Activated CD4-positive, alpha-beta T cell treated with anti-CD3 and anti-CD28 coated beads for 1 hour (primary cell): ENCODE measurements at places on chromosomes 4 and X.

DNA sequence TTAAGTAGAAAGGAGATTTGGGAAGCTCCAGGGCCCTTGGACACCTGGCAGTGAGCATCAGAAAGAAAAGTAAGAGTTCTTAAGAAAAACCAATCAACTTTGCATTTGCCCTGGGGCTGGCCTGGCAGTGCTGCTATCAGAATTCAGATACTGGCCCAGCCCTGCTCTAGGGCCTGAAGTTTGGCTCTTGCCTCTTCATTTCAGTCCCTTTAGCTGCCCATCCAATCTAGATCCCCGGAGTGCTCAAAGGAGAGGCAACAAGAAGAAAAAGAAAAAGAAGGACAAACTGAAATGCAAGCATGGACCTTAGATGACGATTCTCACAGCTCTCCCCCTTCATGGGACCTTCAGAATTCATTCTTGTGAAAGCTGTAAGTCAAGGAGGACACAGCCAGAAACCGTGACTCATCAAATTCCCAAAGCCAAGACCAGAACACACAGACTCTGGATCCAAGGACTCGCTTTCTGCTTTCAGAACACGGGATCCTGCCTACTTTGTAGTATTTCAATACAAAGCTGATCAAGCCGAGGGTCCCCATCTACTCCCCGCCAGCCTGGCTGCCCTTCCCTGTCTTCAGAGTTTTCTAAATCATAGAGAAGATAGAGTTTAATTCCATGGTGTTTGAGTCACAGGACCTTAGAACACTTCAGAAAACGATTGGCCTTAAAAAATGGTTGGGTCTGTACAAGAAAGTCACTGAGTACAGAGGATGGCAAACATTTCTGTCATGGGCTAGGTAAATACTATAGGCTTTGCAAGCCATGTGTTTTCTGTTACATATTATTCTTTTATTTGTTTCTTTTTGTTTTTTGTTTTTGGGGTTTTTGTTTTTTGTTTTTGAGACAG lies 103.7 kb downstream of the RBM47 start:
- no peak for DNase-seq

DNA sequence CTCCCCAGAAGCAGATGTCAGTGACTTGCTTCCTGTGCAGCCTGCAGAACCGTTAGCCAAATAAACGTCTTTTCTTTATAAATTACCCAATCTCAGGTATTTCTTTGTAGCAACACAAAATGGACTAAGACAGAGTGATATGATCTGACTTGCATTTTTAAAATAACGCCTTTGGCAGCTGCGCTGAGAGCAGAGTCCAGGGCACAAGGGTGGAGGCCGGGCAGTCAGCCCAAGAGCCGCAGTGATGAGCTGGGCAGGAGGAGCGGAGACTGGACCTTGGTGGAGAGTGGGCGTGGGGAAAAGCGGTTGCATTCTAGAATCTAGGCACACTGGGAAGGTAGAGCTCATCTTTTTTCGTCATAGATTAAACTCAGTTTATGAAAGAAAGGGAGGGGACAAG lies 56.5 kb upstream of the ACSL1 start:
- DNase-seq = no peak

DNA sequence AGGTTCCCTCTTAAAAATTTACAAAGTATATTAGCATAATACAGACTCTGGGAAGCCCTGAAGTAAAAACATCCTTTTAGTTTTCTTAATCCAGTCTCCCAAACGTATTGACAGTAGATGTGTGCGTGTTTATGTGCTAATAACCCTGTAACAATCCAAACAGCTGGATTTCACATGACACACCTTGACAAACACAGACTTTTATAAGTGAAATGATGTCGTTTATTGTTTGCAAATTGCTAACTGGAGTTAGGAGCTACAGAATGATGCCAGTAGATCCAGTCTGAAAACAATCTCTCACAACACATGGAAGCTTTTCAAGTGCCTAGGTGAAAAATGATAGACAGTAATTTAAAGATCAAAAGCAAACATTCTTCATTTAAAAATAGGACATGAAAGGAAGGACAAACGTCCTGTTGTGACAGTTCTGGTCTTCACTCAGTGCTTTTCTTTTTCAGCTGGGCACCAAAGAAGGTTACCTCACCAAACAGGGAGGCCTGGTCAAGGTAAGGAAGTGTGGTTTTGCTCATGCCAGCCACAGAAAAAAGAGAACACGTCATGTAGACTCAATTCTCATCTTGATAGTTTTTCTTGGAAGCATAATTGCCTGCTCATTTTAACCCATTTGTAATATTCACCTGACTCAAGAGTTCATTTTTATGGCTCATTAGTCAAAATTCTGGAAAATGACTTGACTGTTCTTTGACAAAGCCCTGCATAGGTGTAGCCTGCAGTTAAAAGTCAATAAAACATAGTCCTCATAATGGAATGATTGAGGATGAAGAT lies 32.9 kb downstream of the LAMTOR3 start:
- no peak for DNase-seq

GRCh38 chr4:147761218-147761883 lies 29.5 kb downstream of the ARHGAP10 start:
- DNase-seq = no peak

- DNase-seq = no peak
Measured at GRCh38 chr4:152101556-152102435, 341.0 kb upstream of the GATB start.

- no peak for DNase-seq
Measured at GRCh38 chr4:137082061-137082460, 450.2 kb downstream of the PCDH18 start.

DNA sequence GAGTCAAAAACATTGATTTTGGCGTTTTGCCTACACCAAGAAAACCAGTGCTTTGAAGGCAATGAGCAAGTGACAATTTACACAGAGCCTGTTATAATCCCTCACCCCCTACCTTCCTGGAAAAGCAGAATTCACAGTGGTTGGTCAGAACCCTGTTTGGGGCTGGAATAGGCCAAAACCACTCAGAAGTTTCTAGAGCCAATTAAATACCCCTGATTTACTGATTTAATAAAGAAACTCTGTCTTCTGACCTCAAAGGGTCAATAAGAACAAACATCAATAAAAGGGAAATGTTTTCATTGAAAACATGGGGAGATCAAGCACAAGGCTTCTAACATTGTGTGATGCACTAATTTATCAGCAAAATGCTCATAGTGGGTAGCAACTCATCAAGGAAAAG lies 116.3 kb downstream of the UNC5C start:
- DNase-seq = no peak

DNA sequence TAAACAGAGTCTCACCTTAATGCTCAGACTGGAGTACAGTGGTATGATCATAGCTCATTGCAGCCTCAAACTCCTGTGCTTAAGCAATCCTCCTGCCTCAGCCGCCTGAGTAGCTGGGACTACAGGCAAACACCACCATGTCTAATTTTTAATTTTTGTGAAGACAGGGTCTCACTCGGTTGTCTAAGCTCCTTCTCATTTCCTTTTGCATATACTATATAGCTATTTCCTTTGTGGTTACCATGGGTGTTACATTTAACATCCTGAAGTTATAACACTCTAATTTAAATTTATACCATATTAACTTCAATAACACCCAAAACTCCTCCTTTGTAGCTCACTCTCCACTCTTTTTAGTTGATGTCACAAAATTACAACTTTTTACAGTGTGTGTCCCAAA lies 114.3 kb downstream of the DCK start:
- DNase-seq = no peak

DNA sequence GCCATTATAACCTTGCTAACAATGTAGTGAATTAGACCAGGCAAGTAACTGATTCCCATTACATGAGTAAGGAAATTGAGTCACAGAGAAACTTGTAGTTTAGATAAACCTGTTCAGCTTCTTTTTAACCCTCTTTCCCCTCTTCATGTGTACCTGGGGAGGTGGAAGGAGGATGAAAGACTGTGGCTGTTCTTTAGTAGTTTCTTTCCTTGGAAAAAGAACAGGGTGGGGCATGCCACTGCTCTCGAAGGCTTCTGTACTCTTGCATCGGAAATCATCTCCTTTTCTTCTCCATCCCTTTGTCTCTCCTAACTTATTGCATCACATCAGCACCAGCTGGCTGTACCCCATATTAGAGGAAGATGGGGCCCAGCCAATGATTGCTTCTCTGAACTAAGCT lies 171.4 kb downstream of the PPARGC1A start:
- DNase-seq = no peak

GRCh38 chr4:185263419-185263818 lies 54.0 kb downstream of the SNX25 start:
- no peak for DNase-seq

GRCh38 chrX:4935846-4936245 lies 1222.4 kb upstream of the PRKX start:
- DNase-seq = no peak

- no peak for DNase-seq
Measured at GRCh38 chrX:73412930-73413329, 33.9 kb upstream of the CDX4 start.

DNA sequence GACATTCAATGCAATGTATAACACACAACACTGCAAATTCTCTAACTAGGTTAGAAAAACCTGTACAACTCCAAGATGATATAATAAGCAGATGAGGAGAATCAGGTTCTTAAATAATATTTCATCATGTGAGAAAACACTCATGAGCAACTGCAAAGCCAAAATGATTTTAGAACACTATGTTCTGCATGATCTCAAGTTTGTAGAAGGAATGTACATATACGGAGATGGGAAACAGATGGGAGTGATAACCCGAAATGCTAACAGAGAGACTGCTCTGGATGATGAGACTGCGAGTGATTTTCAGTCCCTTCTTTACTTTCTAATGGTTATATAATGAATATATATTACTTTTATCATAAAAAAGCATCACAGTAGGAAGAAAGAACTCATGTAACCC lies 80.9 kb downstream of the PCYT1B start:
- no peak for DNase-seq

DNA sequence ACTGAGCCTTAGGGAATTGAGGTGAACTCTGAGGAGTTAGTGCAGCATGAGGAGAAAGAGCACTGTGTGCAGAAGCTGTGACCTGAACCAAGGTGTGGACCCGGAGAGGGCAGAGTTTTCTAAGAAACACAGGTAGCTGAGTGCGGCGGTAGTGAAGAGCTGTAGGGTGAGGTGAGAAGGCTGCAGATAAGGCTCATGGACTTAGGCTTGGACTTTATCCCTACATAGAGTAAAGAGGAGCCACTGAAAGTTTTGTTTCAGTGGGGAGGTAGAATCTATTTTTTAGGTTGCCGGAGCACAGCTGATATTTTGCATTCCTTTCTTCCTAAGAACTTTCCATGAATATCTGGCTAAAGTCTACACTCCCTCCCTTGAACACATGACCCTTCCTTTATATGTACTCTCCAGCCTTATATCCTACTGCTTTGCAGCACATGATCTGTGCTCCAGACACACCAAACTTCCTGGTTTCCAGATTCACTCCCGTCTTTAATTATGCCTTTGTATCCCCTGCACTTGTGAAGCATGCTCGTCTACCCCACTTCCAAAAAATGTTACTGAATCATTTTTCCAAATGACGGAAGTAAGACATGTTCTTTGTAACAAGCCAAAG lies 10.6 kb upstream of the PGRMC2 start:
- no peak for DNase-seq

GRCh38 chrX:153620576-153620975 lies 21.6 kb upstream of the CCNQ start:
- DNase-seq = no peak

GRCh38 chr4:20565075-20565721 lies 135.1 kb upstream of the PACRGL start:
- DNase-seq = no peak

- no peak for DNase-seq
Measured at GRCh38 chr4:93684571-93684970, 144.0 kb upstream of the ATOH1 start.

- DNase-seq = no peak
Measured at GRCh38 chr4:122783301-122784215, 43.1 kb upstream of the FGF2 start.

GRCh38 chrX:41421071-41421729 lies 25.9 kb upstream of the NYX start:
- no peak for DNase-seq

GRCh38 chrX:134671294-134671693 lies 13.0 kb upstream of the PLAC1 start:
- no peak for DNase-seq

- DNase-seq = no peak
Measured at GRCh38 chr4:65193985-65194384, 476.3 kb downstream of the EPHA5 start.

GRCh38 chr4:151569650-151570049 lies 160.7 kb downstream of the FHIP1A start:
- no peak for DNase-seq

DNA sequence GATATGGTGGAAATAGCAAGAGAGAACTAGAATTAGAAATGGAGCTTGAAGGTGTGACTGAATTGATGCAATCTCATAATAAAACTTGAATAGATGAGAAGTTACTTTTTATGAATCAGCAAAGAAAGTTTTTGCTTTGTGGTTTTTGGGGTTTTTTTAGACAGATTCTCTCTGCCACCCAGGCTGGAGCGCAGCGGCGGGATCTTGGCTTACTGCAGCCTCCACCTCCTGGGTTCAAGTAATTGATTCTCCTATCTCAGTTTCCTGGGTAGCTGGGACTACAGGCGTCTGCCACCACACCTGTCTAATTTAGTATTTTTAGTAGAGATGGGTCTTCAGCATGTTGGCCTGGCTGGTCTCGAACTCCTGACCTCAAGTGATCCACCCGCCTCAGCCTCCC lies 23.7 kb upstream of the NEIL3 start:
- no peak for DNase-seq

- no peak for DNase-seq
Measured at GRCh38 chr4:25030277-25031076, at the start of gene LGI2. TSS of gene LGI2 (minus strand) at chr4:25030946. CDS start at chr4:25030693, 253 bp downstream.

- DNase-seq = no peak
Measured at GRCh38 chr4:48225368-48226141, 44.1 kb downstream of the TEC start.

- DNase-seq = no peak
Measured at GRCh38 chrX:153600032-153600373, 1.1 kb upstream of the CCNQ start.

DNA sequence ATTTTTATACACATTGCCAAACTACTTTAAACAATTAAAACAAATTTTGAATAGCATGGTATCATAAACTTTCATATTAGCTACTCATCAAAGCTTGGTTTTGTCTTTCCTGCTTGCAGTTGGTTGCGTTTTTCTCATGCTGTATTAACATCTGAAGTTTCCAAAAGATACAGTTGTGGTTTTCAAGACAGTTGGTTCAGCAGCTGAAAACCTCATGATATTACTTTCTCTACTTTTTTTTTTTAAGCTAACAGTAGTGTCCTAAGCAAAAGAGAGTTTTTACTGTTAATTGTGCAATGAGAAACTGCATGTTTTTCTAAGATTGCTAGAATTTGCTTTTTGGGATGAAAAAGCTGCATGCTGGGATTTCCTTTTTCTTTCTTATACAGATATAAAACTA lies 15.2 kb downstream of the RUFY3 start:
- no peak for DNase-seq

- DNase-seq = peak; percentile 42
Measured at GRCh38 chr4:40897557-40898203, 147.9 kb downstream of the NSUN7 start.

DNA sequence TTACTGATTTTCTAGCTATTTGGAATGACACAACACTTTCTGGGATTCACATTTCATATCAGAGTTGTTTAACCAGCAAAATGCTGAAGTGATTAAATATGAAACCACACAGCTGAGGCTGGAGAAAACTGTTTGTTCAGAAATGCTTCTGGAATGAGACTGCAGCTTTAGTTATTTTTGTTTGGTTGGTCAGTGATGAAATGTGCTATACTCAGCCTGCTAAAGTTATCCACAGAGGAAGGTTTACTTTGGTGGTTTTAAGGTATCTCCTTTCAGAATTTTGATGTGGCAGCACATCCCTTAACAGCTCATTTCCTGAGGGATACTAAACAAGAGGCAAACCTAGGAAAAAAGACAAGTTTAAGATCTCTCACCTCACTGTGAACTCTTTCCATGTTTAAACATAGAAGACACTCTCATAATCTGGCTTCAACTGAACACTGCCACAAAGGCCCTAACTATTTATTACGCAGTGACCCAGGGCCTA lies 106.6 kb upstream of the PDE5A start:
- DNase-seq = no peak
